ENCODE measurements at places on chromosomes 2 and 18.

GRCh38 chr2:204486805-204487204, 58.5 kb upstream of the PARD3B start:
- DNase-seq: no peak

DNA sequence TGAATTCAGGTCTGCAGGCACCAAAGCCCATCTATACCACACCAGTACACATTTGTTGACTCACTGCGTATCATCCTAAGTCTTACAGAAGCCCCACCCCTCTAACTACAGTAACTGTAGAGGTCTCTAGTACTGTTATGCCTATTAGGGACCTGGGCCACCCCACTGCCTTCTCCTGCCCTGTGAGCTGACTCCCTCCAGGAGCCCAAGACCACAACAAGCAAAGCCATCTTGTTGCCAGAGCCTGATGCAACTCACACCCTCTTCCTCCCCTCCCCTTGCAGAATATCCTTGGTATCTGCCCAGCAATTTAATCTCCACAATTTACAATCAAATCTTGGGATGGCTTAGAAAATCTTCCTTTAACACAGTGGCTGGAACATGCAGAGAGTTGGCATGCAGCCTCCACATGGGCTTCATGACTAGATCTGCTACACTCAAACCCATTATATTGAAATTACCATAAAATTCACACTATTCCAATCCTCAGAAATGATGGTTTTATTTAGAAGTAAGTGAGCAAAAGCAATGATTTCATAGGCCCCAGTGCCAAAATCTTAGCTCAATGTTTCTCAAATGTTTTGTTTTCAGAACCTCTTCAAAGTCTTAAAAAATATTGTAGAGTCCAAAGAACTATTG, 17.7 kb upstream of the CYP1B1 start:
- DNase-seq: no peak

DNA sequence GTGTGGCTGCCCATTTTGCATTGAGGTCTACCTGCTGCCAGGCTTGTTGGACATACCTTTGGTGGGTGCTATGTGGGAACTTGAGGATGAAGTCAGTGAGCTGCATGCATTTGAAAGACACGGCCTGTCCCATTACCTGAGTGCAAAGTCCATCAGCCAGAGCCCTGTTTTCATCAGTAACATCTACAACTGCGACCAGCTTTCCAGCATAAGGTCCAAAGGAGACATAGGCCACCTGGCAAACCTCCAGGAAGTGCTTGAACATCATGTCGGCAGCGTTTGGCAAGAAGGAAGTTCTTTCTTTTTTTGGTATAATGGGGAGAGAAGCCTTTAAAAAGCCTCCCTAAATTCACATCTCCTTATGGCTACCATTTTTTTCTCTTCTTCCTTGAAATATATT, 143.1 kb downstream of the FAM161A start:
- no peak for DNase-seq

- DNase-seq: no peak
Measured at GRCh38 chr2:240168041-240168440, 27.6 kb upstream of the OTOS start.

GRCh38 chr18:39702888-39703287, 2137.3 kb upstream of the CELF4 start:
- DNase-seq: no peak

GRCh38 chr2:28544922-28545589, 49.2 kb downstream of the PLB1 start:
- peak; percentile 59 for DNase-seq

- no peak for DNase-seq
Measured at GRCh38 chr2:101884423-101884822, 107.3 kb upstream of the IL1R2 start.

DNA sequence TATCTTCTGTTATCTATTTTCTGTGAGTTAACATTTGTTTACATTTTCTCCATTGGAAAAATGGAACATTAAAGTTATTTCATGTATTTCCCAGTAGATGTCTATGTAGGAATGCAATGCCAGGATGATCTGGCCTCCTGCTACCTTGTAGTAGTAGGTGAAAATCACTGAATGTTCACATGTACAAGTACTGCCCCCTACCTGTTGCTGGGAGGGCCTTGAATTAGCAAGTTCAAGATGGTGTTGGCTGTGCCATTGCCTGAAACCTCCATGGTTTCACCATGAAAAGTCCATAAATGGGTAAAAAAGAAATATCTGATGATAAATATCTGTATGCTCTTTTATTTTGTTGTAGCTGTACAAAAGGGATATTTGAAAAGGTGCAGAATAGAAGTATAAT, 30.7 kb downstream of the XRCC5 start:
- DNase-seq: peak; percentile 31

DNA sequence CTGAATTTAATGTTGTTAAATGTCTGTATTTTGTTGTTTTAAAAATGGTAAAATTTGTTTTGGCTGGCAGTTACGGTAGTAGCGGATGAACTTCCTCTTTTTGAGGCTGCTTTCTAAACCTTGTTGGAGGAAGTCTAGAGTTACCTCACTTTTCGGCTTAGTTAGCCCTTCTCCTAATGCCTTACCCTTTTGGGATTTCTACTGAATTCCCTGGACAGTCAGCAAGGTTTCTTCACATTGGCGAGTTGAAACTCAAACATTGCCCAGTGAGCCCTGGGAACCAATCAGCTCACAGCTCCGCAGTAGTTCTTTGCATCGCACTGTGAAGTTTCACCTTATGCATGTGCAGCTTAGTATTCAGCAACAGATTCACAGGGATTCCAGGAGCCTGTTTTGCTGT, 55.2 kb downstream of the TMEM247 start:
- DNase-seq: peak; percentile 38

- DNase-seq: no peak
Measured at GRCh38 chr18:44507729-44508325, 172.9 kb upstream of the SETBP1 start.

DNA sequence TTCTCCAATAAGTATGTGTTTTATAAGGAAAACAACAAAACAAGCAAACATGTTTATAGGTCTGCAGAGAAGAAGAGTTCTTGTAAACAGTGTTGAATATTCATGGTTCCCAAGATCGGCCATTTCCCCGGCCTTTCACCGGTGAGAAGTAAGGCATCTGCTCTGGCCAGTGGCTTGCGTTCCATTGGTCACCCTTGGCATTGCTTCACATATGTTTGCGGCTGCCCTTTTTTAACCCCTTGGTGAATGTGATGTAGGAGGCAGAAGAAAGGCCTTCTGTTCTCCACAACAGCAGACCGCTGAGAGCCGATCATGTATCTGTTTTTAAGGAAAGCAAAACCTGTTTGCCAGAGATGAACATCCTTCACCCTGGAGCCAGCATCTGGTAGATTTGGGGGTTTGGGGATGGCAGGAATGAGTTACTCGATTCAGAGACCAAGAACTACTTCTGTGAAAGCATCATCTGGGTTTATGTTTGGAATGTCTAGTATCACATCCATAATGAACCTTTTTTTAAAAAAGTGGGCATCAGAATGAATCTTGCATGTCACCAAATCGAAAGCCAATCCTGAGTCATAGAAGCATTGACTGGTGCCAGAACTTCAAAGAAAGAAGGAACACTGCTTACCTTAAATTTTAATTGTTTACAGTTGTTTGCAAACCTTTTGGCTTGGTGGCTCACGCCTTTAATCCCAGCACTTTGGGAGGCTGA, 112.3 kb downstream of the AGAP1 start:
- DNase-seq: no peak

DNA sequence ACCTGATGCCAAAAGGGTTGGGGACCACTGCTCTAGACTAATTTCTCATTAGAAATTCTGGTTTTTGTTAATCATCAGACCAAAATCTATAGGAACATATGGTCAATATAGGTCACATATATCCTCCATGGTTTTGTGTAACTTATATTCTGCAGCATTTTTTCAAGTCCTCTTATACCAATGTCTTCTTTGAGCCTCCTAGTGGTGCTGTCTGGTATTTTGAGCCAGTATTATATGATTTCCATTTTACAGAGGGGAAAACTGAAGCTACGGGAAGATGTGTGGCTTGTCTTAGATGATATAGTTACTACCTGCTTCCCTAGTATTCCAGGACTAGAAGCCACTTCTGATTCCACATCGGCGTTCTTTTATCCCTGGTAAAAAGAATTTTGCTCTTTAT, 13.8 kb downstream of the MAPK4 start:
- DNase-seq: no peak

- DNase-seq: no peak
Measured at GRCh38 chr2:44718431-44718830, 223.1 kb upstream of the SIX3 start.

DNA sequence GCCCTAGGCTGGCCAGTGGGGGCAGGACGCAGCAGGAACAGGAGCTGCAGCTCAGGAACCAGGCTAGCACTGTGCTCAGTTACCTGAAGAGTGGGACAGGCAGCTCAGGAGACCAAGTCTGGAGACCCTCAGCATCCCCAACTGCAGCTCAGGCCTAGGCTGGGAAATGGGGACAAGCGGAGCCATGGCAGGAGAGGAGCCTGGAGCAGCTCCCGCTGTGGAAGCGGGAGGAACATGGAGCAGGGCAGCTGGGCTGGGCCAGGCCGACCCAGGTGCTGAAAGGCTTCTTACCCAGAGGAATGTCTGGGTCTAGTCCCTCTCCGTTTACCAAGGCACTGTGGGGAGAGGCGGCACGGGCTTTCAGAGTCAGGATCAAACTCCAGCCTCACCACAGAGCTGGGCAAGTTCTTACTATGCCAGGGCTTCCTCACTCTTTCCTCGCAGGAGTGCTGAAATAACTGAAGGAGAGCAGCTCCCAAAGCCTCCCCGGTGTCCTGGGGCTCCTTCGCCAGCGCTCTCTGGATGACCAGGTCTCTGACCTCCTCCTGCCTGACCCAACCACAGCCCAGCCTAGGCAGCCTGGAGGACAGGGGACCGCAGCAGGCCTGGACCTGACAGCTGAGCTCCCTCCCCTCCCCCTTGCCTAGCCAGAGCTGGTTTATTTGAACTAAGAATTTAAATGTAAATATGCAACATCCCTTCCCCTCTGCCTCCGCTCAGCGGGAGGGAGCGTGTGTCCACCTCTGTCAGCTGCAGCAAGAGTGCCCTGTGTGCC, 247.8 kb upstream of the SIX2 start:
- DNase-seq: no peak

DNA sequence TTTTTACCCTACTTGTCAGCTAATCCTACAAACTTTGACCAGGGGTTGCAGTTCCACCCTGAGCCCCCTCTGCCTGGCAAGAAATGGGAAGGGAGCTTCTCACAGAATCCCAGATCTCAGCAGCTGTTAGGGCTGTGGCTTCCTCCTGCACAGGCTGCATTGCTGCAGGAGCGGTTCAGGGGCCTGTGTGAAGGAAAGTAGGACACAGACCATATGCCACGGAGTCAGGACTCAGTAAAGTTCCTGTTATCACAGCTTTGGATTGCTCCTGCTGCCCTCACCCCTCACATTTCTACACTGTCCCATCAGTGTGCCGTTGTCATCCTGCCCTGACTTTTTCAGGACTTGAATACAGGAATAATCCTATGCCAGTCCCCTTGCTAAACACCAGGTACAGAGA, 62.8 kb upstream of the SP3 start:
- DNase-seq: no peak

GRCh38 chr2:29509397-29509796, 394.2 kb downstream of the CLIP4 start:
- no peak for DNase-seq

- DNase-seq: no peak
Measured at GRCh38 chr2:128412181-128412871, 93.7 kb upstream of the HS6ST1 start.

- no peak for DNase-seq
Measured at GRCh38 chr2:228056293-228057097, 125.0 kb downstream of the SPHKAP start.

- DNase-seq: no peak
Measured at GRCh38 chr2:82837588-82838304, 1621.3 kb downstream of the SUCLG1 start.

GRCh38 chr2:39228413-39229209, 15.2 kb downstream of the CDKL4 start:
- DNase-seq: no peak

DNA sequence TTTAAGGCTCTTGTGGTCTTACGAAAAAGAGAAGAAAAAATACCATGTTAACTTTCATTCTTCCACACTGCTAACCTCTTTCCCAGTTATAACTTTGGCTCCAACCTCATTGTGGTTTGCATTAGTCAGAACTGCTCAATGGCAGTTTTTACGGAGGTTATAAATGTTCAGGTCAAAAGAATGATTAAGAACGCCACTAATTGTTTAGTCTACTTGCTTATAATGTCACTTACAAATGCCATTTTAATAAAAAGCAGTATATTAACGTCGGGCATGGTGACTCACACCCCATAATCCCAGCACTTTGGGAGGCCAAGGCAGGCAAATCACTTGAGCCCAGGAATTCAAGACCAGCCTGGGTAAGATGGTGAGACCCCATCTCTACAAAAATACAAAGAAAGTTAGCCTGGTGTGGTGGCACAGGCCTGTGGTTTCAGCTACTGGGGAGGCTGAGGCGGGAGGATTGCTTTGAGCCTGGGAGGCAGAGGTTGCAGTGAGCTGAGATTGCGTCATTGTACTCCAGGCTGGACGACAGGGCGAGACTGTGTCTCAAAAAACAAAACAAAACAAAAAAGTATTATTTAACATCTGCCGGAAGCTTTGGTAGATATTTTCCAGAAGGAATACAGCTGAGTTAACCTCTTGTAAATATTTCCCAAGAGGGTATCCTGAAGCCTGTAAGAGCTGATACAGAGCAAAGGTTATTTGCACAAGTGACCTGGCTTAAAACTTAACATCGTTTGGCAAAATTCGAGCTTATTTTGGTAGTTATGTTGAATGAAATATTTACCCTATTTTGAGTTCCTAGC, 5.1 kb downstream of the AGPS start:
- DNase-seq: no peak
